ENCODE measurements at places on chromosomes 4 and X. TPM values are rescaled to one million over a fixed set of nuclear protein-coding genes. Genes with fewer than 3 reads are reported as not detected.

- peak; percentile 83 for DNase-seq
Measured at GRCh38 chr4:140099983-140100382, 54.0 kb downstream of the MAML3 start.

DNA sequence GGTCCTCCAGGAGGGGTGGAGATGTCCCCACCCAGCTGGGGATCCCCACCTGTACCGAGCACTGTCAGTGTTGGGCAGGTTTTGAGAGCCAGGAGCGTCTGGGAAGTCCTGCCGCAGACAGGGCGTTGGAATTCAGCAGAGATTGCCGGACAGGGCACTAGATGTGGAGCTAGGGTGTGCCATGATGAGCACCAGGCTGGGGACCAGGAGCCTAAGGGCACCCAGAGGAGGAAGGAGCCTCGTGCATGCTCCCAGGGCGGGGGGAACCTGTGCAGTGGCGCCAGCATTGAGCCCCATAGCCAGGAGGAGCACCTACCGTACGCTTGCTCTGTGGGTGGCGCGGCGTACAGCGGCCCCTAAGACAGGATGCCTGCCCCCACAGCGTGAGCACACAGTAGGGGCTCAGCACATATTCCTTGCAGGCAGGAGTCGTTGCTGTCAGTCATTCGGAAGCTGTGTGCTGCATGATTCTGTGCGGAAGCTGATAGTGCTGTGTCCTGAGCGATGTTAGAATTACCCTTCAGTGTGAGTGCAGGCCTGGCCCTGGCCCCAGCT is 18.8 kb upstream of the TADA2B start:
- no peak for DNase-seq

GRCh38 chr4:56880572-56880971 is 27.1 kb upstream of the REST start:
- no peak for DNase-seq

- DNase-seq: no peak
Measured at GRCh38 chr4:88341227-88342192, 37.1 kb upstream of the HERC6 start.

- no peak for DNase-seq
Measured at GRCh38 chrX:140766024-140766611, 56.6 kb downstream of the LINC00632 start.

GRCh38 chr4:106585915-106586349 is 217.4 kb upstream of the GIMD1 start:
- no peak for DNase-seq

GRCh38 chr4:54226404-54227255 is 2.5 kb upstream of the PDGFRA start:
- DNase-seq: peak; percentile 91

- no peak for DNase-seq
Measured at GRCh38 chr4:101156619-101157310, 190.6 kb downstream of the PPP3CA start.

DNA sequence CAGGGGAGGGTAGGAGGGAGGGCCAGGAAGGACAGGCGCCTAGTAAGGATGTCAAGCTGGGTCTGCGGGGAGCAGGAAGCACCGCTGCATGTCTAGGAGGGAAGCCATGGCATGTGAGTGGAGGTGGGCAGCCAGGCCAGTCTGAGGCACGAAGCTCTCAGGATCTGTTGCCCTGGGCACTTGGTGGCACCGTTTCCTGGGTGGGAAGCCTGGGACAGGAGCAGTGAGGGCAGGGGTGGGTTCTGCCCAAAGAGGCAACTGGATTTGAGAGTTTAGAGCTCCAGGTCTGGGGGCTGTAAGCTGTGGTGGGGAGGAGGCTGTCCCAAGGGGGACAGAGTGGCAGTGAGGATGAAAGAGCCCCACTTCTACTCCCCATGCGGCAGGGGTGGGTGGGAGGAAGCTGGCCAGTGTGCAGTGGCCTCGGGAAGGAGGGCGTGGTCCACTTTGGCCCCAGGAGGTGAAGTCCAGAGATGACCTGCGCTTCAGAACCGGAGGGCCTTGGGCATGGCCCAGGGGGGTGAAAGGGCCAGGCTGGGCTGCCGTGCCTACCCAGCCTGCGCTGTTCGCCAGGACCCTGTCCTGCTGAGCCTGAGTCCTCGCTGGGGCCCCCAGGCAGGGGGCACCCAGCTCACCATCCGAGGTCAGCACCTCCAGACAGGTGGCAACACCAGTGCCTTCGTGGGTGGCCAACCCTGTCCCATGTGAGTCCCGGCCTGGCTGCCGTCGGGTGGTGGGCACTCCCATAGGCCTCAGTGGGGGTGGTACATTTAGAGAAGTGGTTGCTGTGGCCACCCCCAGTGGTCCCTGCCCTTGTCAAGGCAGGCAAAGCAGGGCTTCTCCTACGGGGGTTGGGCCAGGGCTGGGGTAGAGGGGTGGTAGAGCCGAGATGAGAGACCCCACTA is 8.3 kb upstream of the SRPK3 start:
- DNase-seq: peak; percentile 68

- DNase-seq: no peak
Measured at GRCh38 chr4:7500404-7500803, 65.7 kb upstream of the PSAPL1 start.

DNA sequence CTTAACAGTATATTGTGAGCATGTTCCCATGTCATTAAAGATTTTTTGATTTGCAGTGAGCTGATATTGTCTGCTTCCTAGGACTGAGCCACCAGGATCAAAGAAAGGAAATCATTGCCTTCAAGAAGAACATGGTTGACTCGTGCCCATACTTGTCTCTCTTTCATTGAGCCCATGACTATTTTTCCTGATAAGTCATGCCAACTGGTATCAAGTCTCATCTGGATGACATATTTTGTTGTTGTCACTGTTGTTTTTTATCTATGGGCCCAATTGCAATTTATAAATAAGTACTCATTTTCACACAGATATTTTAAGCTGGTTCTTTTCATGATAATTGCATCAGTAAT is 10.2 kb upstream of the RHOH start:
- no peak for DNase-seq

DNA sequence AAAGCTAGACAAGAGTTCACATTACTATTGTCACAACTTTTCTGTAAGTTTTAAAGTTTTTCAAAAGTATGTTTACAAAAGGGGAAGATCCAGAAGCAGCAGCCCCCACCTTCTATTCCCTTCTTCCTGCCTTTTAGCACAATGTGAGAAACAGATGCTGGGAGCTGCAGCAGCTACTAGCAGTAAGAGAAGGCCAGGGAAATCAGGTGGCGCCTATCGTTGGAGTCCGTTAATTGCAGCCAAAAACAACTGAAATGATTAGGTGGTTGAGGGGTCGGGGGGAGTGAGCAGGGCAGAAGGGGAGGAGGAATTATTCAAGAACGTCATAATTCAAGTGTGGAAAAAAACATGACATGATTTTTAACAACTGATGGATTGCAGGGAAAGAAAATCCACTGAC is 27.4 kb downstream of the FRYL start:
- DNase-seq: no peak

- DNase-seq: no peak
Measured at GRCh38 chrX:66751136-66751782, 112.4 kb upstream of the EDA2R start.

GRCh38 chrX:79601341-79602131 is 234.4 kb upstream of the ITM2A start:
- no peak for DNase-seq

DNA sequence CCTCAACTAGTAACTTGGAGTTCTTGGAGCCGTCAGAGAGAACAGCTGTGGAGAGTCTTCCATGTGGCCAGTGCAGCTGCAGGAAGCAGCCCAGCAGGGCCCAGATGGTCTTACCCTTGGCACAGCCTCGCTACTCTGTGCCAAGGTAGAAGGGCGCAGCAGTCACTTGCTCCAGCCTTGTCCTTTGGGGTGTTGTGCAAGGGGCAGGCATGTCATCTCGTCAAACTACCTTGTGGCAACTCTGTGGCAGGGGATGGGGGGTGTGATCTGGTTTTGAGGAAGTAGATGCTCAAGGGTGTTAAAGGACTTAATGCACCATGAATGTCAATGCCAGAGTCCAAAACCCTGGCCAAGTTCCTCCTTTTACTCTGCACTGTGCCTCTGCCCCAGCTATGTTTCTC is 34.2 kb upstream of the TBC1D14 start:
- DNase-seq: peak; percentile 83

DNA sequence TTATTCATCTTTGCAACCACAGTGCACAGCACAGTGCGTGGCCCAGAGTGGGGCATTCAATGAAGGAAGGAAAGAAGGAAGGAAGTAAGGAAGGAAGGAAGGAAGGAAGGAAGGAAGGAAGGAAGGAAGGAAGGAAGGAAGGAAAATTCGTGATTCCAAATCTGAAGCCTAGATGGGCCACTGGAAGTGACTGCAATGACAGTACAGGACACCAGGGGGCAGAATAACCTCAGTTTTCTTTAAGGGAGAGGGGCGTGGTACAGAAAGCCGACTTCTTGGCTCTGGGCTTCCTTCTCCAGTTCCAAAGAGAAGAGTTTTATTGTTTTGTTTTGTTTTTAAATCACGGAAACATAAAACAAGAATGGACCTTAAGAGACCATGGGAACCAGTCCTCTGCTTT is 47.8 kb downstream of the APLN start:
- DNase-seq: no peak

GRCh38 chrX:68684919-68685304 is 37.4 kb downstream of the STARD8 start:
- DNase-seq: no peak

DNA sequence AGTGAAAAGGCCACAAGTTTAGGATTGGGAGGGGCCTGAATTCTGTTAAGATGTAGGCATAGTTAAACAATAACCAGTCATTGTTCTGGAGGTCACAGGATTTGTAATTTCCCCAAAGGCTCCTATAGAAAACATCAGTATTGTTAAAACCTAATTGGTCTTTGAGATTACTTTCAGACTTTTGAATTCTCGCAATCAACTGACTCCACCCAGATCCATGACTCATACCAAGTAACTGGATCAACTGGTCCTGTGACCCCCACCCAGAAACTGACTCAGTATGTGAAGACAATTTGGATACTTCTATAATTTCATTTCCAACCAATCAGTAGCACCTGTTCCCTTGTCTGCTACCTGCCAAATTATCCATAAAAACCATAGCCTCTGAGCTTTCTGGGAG is 28.4 kb downstream of the MAGEB16 start:
- DNase-seq: no peak

GRCh38 chr4:20878806-20879205 is 178.5 kb downstream of the PACRGL start:
- no peak for DNase-seq

DNA sequence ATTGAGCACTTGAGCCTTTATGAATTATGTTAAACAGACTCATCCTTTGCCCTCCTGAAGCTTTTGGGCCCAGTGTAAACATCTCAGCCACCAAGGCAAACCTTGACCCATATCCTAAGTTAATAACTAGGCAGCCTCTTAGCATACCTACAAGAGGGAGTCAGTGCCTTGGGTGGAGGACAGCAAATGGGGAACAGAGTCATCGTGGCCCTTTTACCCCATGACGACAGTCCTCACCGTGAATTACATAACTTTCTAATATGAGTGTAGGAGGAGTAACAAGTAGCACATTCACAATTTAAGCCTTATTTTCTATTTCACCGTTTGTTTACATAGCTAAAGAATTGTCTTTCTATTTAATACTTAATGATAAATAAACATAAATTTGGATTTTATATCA is 16.8 kb downstream of the CLDN22 start:
- no peak for DNase-seq

Gene SSX2
- total RNA-seq: not detected

Gene MGARP
- total RNA-seq: 4.2 TPM

Gene MTMR8
- total RNA-seq: 5.2 TPM

Gene SHROOM4
- total RNA-seq: 8.0 TPM

Gene PI4K2B
- total RNA-seq: 24.4 TPM

Gene GRID2
- not detected for total RNA-seq

Gene USP26
- total RNA-seq: not detected

Gene ITGB1BP2
- 9.3 TPM for total RNA-seq

Gene MAGEB5
- not detected for total RNA-seq

Gene RBMXL3
- total RNA-seq: not detected

Gene STATH
- not detected for total RNA-seq

Gene ZMAT1
- total RNA-seq: 8.8 TPM

Gene OCIAD2
- total RNA-seq: 7.9 TPM

All from posterior vena cava (tissue), 2 donors.